ENCODE measurements at places on chromosomes 13 and 19. TPM values are rescaled to one million over a fixed set of nuclear protein-coding genes. Genes with fewer than 3 reads are reported as not detected.

The OR7E24 gene
- total RNA-seq = not detected

The CLEC17A gene
- not detected for total RNA-seq

The ZNF222 gene
- 3.4 TPM for total RNA-seq

The ZNF492 gene
- total RNA-seq = under 0.01 TPM

The PTPRH gene
- total RNA-seq = 4.2 TPM

The MICOS13 gene
- 81.3 TPM for total RNA-seq

The SIGLEC11 gene
- not detected for total RNA-seq

The CYP2S1 gene
- 0.65 TPM for total RNA-seq

The LILRB2 gene
- not detected for total RNA-seq

The S1PR4 gene
- not detected for total RNA-seq

The SHFL gene
- 27.6 TPM for total RNA-seq

The ZNF444 gene
- total RNA-seq = 17.1 TPM

The ZNF566 gene
- total RNA-seq = 2.8 TPM

The ZNF442 gene
- 4.9 TPM for total RNA-seq

The SSC5D gene
- 7.0 TPM for total RNA-seq

The MBD3L1 gene
- total RNA-seq = not detected

The CFAP97D2 gene
- total RNA-seq = not detected

The HCN2 gene
- total RNA-seq = 4.2 TPM

The FBL gene
- 72.2 TPM for total RNA-seq

The MAMSTR gene
- 0.32 TPM for total RNA-seq

The SELENOV gene
- not detected for total RNA-seq

The TTC9B gene
- not detected for total RNA-seq

The OR7C1 gene
- not detected for total RNA-seq

The CD22 gene
- total RNA-seq = not detected

The RINL gene
- total RNA-seq = 2.3 TPM

The DLL3 gene
- total RNA-seq = 2.2 TPM

The FFAR1 gene
- not detected for total RNA-seq

The KLK3 gene
- not detected for total RNA-seq

The IGFLR1 gene
- total RNA-seq = 2.9 TPM

The TNFSF13B gene
- 0.72 TPM for total RNA-seq

The KANK3 gene
- total RNA-seq = 1.1 TPM

The PLIN5 gene
- 1.3 TPM for total RNA-seq

The FCAR gene
- not detected for total RNA-seq

The AKT1S1 gene
- total RNA-seq = 23.7 TPM

The BRME1 gene
- 0.49 TPM for total RNA-seq

Measured in cardiac atrium fibroblast (primary cell).